OCI-LY7 (cell line): ENCODE measurements at places on chromosomes 12 and 14. TPM values are rescaled to one million over a fixed set of nuclear protein-coding genes. Genes with fewer than 3 reads are reported as not detected.

The IL25 gene
- total RNA-seq = not detected in 2 replicates

DNA sequence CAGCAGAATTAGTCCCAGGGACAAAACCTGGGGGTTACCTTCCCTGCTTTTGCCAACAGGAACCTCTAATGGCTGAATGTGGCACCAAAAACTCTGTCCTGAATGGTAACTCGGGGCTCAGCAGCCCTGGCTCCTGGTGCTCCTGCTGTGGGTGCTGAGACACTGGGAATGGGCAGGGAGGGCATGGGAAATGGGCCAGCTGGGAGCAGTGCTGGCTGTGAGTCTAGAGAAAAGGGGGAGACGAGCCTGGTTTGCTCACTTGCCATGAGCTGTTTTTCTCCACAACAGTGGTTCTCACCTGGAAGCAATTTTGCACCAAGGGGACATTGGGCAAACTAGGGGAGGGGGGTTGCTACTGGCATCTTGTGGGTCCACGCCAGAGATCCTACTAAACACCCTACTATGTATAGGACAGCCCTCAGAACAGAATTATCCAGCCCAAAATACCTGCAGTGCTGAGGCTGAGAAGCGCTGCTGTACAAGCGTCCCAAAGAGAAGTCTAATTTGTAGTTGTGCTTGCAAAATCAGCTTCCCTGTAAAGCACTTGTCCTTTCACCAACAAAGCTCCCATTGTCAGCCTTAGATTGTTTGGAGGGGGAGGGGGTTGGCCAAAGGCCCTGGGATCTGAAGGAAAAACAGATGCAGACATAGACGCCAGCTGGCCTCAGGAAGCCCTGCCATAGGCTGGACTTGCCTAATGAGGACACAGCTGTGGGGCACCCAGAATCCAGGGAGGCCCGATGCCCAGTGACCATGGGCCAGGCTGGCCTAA is 3.6 kb downstream of the LRRC74A start:
- DNase-seq = no peak

GRCh38 chr12:39958377-39958776 is 147.5 kb downstream of the SLC2A13 start:
- DNase-seq = peak; percentile 8

The GALNT8 gene
- 0.52 TPM in 1 of 2 replicates, not detected in the other for total RNA-seq

DNA sequence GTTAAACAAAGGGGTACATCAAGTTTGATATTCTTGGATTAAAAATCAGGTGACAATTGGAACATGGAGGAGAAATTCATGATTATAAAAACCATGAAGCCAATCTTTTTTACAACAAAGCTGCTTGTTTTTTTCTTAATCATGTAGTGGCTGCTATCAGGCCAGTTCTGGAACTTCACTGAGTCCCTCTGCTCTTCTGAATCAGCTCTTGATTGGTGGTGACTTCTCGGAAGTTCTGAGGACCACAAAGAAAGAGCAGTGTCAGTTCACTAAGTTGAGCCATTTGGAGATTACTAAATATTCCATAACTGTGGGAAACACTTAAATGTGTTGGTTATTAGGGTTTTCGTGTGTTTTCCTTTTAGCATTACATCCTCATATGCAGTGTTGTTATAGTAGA is 8.5 kb downstream of the EIF4B start:
- no peak for DNase-seq

The SOAT2 gene
- total RNA-seq = 1.2 and 1.8 TPM in 2 replicates

The SYCP3 gene
- 0.35 and 0.36 TPM in 2 replicates for total RNA-seq

- DNase-seq = no peak
These were observed 7.1 kb downstream of the POP5 start for GRCh38 chr12:120574106-120574505.

DNA sequence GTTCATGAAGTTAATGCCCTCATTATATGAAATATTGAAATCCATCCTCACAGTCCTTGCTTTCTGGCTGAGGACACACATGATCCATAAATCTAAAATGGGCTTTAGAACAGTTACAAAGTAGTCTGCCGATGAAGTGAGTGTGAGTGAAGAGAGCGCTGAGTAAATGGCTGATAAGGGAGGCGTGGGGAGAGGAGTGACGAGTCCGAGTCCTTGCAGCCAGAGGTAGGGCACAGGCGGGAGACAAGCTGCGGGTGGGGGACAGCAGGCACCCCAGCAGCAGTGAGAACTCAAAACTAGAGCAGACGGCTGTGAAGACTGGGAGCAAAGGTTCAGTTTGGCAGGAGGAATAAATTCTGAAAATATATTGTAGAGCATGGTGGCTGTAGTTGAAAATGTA is 140.1 kb upstream of the ATP2B1 start:
- no peak for DNase-seq

The IFNG-AS1 gene
- 36.8 and 37.8 TPM in 2 replicates for total RNA-seq

DNA sequence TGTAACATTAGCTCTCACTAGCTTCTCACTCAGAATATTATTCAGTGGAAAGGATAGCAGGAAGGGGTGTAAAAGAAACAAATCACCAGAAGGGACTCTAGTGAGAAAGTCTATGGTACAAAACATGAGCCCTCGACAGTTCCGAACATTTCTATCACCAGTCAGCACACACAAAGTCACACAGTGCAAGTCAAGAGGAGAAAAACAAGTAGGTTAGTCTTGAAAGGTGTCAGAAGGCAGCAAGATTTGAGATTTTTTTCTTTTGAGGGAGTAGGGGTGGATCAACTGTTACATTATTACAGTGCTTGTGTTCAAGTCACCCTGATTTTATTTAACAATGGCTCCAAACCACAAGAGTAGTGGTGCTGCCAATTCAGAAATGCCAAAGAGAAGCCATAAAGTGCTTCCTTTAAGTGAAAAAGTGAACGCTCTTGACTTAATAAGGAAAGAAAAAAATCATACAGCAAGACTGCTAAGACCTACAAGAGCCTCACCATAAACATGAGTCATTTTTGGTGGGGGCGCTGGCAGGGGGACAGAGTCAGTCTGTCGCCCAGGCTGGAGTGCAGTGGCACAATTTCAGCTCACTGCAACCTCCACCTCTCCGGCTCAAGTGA is 42.3 kb downstream of the GNS start:
- DNase-seq = no peak

The GUCY2C gene
- total RNA-seq = 0.31 and 0.32 TPM in 2 replicates

- no peak for DNase-seq
These were observed 996.0 kb downstream of the NRXN3 start for GRCh38 chr14:79166171-79166570.

DNA sequence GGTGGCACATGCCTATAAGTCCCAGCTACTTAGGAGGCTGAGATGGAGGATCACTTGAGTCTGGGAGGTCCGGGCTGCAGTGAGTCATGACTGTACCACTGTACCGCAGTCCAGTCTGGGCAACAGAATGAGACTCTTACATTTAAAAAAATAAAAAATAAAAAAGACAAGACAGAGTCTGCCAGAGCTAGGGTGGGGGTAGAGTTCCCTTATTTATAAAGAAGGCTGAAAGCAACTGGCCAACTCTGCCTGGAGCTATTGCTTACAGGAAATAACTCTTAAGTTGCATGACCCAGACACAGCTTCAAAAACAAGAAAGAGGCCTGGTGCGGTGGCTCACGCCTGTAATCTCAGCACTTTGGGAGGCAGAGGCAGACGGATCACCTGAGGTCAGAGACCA is 31.5 kb downstream of the NUMB start:
- DNase-seq = no peak

The KERA gene
- not detected in 2 replicates for total RNA-seq

- DNase-seq = no peak
These were observed 7.9 kb downstream of the NRIP2 start for GRCh38 chr12:2826721-2827515.

The TMBIM6 gene
- total RNA-seq = 170 and 172 TPM in 2 replicates

The KRT82 gene
- not detected in 2 replicates for total RNA-seq

The PTPRO gene
- total RNA-seq = 0.23 TPM in 1 of 2 replicates, not detected in the other

GRCh38 chr14:99755068-99755405 is 38.2 kb upstream of the EML1 start:
- no peak for DNase-seq

DNA sequence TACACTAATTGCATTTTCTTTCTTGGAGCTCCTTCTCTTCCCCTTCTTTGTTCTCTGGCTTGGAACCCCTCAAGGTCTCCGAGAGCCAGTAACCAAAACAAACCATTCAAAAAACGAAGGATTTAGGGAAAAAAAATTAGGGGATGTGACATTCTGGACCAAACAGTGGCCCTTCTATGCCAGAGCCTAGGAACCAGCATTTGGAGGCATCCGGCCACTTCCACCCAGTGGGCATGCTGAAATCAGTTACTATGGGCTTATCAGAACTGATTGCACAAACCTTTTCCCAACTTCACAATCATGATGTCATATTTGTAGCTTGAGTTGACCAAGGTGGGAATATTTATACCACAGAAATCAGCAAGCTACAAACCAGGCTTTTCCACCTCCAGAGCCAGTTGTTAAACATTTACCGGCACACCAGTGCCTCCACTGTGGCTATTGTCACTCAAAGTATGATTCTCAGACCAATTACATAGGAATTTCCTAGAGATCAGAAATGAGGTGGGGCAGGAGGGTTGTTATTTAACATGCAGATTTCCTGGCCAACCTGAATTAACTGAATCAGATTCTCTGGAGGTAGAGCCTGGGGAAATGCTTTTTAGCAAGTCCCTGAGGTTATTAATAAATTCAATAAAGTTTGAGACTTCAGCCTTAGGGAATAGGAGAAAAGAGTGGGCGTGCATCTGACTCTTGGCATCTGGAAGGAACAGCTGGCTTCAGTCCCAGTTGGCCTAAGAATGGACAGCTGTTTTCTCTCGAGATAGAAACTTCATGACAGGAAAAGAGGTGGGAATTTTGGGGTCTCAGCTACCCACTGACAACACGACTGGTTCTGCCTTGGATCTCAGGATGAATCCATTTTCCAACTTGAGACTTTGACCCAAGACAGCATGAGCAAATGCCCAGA is 273.9 kb downstream of the ZFP36L1 start:
- DNase-seq = no peak

The OVCH1 gene
- not detected in 2 replicates for total RNA-seq

The OASL gene
- 0.25 TPM in 1 of 2 replicates, not detected in the other for total RNA-seq

DNA sequence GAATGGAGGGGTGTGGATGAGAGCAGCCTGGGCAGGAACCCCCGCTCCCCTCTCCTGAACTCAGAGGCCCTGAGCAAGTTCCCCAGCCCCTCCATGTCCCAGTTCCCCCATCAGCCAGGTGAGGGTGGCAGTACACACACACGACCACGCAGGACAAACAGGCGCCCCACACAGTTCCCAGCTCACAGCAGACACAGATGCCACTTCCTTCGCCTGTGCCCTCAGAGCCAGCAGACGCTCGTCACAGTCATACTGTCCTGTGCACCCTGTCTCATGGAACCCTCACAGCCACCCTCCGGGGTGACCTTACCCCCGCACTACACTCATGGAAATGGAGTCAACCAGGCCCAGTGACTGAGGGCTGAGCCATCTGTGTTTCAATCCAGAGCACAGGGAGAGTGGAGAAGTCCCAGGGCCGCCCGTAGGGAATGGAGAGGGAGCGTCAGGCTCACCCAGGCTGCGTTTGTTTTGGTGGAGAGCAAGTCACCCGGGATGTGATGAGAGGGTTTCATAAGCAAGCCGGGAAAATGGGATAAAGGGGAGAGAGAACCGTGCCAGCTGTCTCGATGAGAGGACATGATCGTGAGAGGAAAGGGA is 47.5 kb upstream of the DYNC1H1 start:
- DNase-seq = no peak

- no peak for DNase-seq
These were observed 127.3 kb upstream of the FLRT2 start for GRCh38 chr14:85402569-85403162.

The GALNT16 gene
- total RNA-seq = 0.30 TPM in 1 of 2 replicates, not detected in the other

GRCh38 chr12:28512406-28512805 is 322.1 kb downstream of the CCDC91 start:
- DNase-seq = no peak

- DNase-seq = no peak
These were observed 2.8 kb upstream of the ITGA5 start for GRCh38 chr12:54421879-54422250.

- DNase-seq = peak; percentile 16
These were observed 159.5 kb downstream of the ZFP36L1 start for GRCh38 chr14:68633131-68633991.

The PEX5 gene
- total RNA-seq = 99.9 and 107 TPM in 2 replicates

The DPPA3 gene
- not detected in 2 replicates for total RNA-seq

GRCh38 chr12:23350808-23351207 is 598.7 kb downstream of the SOX5 start:
- DNase-seq = no peak

- DNase-seq = no peak
These were observed 151.4 kb upstream of the NUDT4 start for GRCh38 chr12:93226361-93226760.

The IAPP gene
- not detected in 2 replicates for total RNA-seq

DNA sequence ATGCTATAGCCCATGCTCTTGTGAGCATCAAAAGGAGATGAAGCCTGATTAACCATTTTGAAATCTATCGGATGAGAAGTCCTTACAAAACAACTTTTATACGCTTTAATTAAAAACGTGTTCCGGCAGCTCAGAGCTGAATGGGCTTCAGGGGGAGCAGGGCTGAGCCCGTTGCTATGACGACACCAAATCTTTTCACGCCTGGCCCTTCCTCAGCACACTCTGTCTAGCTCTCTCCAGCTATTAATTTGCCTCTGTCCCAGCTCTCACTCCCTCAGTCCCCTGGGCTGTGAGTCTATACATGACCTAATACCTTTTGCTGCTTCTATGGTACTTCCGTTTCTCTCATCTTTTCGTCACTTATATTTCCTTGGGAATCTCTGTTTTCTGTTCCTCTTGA is 15.8 kb downstream of the FOXA1 start:
- DNase-seq = no peak

DNA sequence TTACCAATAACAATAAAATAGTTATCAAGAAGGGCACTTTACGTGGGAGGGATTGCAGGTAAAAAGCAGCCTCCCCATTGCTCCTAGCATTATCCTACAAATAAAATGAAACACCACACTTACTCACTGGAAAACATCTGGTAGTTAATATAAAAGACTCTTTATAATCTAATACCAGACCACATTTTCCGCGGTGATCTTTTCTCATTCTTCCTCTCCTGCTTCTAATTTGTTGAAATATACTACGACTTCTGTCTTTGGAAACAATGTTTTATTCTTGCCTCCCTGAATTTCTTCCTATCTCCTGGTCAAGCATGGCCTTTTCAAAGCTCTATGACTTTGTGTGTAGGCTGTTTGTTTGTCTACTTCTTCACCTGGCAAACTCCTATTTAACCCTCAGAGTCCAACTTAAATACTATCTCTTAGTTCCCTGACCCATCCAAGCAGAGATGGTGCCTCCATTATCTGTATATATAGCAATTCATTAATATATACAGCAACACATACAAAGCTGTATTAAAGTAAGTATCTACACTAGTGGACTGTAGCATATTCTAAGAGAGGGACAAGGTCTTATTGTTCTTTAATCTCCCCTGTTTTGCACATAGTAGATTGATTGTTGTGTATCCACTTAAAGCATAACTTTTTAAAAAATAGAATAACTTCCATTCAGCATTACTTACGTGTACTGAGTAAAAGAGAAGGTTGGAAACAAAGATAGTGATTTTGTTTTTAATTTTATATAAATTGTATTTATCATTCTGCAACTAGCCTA is 228.3 kb downstream of the CEP128 start:
- no peak for DNase-seq
